ENCODE measurements at places on chromosomes 5 and 9.
A peak's percentile ranks its signal among the peaks of the same experiment; 100 is the strongest.

- no peak for DNase-seq
Measured at GRCh38 chr9:73089304-73089985, 62.2 kb upstream of the ANXA1 start.

GRCh38 chr9:85041466-85042137 is 372.1 kb downstream of the NTRK2 start:
- DNase-seq, result no peak

GRCh38 chr5:115209279-115209678 is 39.6 kb upstream of the TRIM36 start:
- DNase-seq, result no peak

DNA sequence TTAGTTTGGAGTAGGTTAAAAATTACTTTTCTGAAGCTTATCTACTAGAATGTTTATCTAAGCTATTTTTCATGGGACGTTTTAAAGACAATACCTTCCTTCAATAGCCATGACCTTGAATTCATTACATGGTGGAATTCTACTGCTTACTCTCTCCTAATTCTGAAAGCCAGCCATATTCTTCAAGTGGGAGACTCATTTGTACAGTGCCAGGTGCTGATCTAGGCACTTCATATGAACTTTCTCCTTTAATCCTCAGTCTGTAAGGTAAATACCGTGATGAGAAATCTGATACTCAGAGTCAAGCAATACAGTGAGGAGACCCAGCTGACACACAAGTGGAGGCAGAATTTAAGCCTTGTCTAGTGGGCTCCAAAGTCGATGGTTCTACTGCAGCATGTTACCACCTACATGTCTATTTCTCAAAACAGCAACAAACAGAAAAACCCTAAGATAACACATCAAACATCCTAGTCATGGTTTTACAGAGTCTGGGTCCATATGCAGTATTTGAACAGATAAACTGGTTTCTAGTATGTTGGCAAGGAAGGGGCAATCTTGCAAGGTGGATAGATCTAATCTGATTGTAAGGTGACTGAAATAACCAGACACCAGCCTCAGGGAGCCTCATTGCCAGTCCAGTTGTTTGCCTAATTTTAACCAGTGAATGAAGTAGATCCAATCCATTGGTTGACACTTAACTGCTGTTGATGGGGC is 243.7 kb downstream of the PIK3R1 start:
- no peak for DNase-seq

DNA sequence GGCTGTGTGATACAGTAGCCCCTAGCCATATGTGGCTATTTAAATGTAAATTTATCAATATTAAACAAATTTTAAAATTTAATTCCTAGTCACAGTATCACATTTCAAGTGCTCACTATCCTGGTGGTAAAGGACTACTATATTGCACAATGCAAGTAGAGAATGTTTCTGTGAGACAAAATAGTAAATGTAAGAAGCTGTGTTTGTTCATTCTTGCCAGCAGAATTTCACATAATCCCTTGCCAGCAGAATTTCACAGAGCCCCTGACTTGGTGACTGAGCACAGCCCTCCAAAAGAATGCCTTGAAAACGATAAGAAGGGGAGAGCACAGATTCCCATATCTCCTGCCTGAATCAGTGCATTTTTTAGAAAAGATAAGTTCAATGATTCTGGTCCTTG is 75.9 kb upstream of the SELENOP start:
- DNase-seq, result no peak

GRCh38 chr5:96196890-96197289 is 235.2 kb upstream of the ELL2 start:
- DNase-seq, result no peak

- no peak for DNase-seq
Measured at GRCh38 chr5:55440188-55440646, 94.5 kb downstream of the PLPP1 start.

GRCh38 chr5:61115968-61116367 is 46.3 kb downstream of the SMIM15 start:
- DNase-seq, result no peak

DNA sequence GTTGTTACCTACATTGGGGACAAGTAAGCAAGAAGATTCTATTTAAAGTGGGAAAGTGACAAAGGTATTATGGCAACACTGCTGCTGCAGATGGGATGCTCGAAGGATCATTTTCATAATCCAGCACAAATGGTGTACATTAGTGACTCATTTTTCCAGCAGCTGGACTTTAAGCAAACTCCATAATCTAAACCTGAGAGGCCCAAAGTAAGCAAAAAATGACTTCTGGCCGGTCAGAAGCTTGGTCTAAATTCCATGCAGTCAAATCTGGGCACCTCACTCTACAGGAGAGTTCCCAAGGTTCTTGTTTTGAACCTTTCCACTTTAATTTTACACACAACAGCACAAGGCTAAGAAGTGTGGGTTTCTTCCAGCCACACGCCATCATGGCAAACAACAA is 43.6 kb upstream of the TRAF1 start:
- no peak for DNase-seq

DNA sequence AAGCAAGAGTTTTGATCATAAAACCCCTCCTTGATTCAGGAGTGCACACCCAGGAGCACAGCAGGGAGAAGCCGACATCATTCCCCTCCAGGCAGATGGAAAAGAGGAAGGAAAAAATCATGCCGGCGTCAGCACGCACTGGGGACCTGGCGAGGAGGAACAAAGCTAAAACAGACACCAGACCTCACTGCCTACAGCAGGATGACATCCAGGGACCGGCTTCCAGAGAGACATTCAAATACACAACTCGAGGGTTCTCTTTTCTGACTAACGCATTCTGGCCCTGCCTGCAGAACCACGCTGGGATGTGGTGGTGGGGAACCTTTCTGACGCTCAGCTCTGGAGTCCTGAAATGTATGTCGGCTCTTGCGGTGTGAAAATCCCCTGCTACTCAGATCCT is 2.7 kb downstream of the UBAC1 start:
- DNase-seq, result no peak

DNA sequence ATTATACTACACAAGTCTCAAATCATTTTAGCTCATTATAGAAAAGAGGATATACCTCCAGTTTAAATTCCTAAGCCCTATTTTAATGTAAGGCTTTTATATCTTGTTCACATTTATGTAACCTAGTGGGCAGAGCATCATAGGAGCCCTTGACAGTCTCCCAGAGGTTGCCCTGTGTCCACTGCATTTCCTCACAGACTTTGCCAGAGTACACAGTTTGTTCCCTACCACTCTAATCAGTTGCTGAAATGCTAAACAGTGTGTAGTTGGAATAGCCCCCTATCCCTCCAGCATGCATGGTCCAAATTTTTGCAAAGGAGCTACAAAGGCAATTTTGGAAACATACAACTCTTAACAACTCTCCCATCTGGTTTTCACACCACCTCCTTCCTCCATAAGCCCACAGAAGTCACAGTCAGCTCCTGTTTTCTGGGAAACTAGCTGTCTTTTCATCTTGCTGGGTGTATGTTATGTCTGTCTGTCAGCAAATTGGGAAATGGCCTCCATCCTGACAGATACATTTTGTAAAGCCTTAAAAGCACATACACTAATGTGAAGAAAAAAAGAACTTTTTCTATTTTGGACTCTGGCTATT is 212.2 kb downstream of the DENND1A start:
- no peak for DNase-seq

DNA sequence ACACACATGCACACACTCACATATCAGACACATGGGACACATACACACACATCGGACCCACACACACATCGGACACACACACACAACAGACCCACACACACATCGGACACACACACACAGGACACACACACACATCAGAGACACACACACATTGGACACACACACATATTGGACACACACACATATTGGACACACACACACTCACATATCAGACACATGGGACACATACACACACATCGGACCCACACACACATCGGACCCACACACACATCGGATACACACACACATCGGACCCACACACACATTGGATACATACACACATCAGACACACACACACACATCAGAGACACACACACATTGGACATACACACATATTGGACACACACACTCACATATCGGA is 12.8 kb upstream of the LAMC3 start:
- no peak for DNase-seq

DNA sequence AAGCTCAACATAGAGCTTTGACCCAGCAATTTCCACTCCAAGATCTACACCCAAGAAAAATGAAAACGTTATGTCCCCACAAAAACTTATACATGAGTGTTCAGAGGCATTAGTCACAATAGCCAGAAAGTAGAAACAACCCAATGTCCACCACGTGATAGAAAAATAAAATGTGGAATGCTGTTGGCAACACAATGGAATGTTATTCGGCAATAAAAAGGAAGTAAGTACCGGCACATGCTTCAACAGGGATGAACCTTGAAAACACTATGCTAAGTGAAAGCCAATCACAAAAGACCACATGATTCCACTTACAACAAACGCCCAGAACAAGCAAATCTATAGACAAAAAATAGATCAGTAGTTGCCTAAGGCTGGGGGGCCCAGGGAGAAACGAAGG is 6.0 kb downstream of the UBQLN1 start:
- no peak for DNase-seq

DNA sequence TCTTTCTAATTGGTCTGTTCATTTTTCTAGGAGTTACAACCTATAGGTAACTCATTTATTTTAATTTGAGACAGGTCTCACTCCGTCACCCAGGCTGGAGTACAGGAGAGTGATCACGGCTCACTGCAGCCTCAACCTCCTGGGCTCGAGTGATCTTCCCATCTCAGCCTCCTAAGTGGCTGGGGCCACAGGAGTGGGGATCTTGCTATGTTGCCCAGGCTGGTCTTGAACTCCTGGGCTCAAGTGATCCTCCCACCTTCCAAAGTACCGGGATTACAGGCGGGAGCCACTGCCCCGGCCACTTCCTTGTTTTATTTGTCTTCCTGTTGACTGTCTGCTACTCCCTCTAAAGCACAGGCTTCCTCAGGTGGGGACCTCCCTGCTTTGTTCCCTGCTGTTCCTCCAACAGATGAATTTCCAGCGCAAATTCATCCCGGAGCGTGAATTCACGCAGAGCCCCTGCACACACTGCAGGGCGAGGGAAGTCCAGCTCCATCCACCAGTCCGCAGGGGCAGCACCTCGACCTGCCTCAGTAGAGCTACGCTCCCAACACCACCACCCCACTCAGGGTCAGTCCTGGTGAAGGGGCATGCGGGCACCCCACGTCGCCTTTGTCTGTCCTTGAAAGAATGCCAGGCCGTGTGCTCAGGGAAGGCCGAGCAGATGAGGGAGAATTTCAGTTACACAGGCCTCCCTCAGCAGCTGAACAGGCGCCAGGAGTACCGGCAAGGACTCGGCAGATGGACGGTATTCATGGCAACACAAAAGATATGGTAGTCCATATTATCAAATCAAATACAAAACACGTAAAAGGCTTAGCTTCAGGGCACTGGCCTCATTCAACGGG is 6.3 kb downstream of the QSOX2 start:
- DNase-seq, result no peak

GRCh38 chr5:32712481-32713360 is 1.6 kb downstream of the NPR3 start:
- no peak for DNase-seq

GRCh38 chr9:4147476-4148230 is 152.2 kb downstream of the GLIS3 start:
- peak; percentile 9 for DNase-seq

- no peak for DNase-seq
Measured at GRCh38 chr9:110555551-110556331, 23.8 kb downstream of the SVEP1 start.

GRCh38 chr9:113963017-113963620 is 87.0 kb downstream of the ZNF618 start:
- DNase-seq, result no peak

- DNase-seq, result no peak
Measured at GRCh38 chr9:88590558-88591146, 55.7 kb downstream of the NXNL2 start.

Data from hypothalamus (tissue), 51 donors.